SJCRH30 (cell line): ENCODE measurements at places on chromosomes 2 and 18.

DNA sequence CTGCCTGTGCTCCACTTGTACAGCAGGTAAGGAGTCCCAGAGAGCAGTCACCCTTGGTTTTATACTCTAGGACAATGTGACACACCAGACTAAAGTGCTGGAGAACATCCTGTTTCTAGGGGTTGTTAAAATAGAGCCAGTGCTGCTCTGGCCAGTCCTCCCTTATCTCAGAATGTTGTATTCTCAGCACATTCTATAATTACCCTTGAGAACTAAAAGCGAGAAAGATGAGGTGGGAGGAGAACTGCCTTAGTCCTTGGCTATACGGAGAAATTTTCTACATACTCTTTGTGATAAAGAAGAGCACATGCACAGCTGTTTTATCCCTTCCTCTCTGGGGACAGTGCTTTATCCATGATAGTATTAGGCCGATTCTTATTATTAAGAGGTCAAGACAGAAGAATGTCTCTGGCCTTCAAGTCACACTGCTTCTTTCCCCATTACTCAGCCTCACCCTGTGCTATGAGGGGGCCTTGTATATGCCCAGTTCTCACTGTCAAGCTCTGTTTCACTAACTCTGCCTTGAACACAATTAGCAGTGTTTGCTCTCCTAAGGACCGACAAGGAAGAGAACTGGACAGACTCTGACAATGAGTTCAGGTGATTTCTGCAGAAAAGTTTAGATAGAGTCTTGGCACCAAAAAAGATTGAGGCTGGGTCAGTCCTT, 385.8 kb downstream of the TRIB2 start:
- no peak for DNase-seq

DNA sequence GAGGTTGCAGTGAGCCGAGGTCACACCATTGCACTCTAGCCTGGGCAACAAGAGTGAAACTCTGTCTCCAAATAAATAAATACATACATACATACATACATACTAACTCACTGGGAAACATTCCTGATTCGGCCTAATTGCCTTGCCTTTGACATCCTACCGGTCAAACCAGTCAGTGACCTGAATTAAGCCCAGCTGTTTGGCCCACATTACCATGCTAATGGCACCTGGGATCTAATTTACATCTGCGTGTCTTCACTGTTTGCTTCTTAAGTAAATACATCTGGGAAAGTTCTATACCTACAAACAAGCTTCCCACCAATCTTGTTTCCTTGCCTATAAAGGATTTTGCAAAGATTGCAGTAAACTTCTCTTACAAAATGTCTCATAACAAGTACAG, 230.2 kb upstream of the ZC3H15 start:
- DNase-seq: peak; percentile 48

DNA sequence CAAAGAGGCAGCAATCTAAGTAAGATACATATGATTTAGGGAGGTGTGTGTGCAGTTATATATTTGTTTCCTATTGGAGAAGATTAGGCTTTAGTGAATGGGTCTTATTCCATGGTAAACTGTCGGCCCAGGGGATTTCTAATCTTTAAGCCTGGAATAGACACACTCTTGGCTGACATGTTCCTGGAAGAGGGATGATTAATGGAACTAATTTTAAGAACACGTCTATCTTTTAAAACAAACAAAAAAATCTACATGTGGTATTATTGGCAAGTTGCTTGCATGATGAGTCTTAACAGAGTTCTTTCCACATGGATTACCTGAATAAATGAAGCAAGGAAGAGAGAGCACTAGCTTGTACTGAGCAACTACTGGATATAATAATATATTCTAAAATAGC, 114.2 kb upstream of the NT5C1B start:
- no peak for DNase-seq

- peak; percentile 55 for DNase-seq
Observed at GRCh38 chr2:190838492-190838910, 42.1 kb upstream of the GLS start.

DNA sequence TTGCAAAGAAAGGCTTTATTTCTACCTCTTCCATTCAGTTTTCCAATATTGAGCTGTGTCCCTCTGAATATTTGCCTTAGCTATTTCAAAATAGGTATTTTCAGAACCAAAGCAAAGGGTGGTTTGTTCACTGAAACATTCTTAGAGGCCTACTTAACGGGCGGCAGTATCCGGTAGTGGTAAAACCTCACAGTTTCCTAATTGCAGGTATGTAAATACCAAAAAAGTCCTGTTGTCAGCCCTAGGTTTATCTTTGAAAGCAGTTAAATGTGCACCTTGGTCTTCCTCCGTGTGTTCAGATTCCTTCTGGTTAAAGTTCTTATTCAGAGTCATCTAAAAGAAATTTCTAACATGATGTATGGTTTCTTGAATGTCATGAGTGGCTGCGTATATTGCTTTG, 38.9 kb downstream of the CCNT2 start:
- DNase-seq: no peak

DNA sequence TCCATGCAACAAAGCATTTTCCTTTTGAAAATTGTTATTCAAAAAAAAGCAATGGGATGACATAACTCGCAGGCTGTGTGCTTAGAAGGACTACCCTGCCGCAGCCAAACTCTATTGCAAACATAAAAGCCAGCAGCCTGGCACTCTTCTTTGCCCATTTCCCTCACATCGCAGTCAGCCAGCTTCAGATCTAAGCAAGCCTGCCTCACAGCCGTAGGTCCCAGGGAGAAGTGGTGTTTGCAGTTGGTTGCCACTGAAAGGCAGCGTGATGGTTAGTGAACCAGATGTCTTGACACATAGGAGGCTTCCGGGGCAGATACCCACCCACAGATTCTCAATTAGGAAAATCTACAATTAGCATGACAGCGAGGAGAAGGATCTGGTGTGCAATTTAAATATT, 655.2 kb downstream of the RNF144A start:
- DNase-seq: no peak

GRCh38 chr2:62923242-62923641, 127.4 kb upstream of the OTX1 start:
- no peak for DNase-seq

DNA sequence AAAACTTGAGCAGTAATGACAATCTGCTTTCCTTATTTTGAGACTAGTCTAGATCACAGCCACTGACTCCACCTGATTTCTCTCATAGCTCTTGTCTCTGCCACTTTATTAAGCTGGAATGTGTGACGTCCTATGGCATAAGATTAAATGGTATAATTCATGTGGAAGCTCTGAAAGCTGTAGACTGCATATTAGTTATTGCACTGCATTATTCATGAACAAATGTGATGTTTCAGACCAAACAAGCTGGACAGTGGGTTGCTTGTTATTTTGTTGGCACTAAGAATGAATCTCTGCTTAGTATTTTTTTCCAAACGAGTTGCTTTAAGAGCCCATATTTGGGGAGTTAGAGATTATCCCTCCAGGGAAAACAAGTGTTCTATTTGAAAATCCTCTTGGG, 1218.5 kb downstream of the SUCLG1 start:
- no peak for DNase-seq

- DNase-seq: no peak
Observed at GRCh38 chr2:8480915-8481314, 200.9 kb upstream of the ID2 start.

GRCh38 chr2:237639052-237639835, 11.9 kb downstream of the LRRFIP1 start:
- DNase-seq: no peak

- no peak for DNase-seq
Observed at GRCh38 chr2:221044781-221045180, 527.3 kb downstream of the EPHA4 start.

DNA sequence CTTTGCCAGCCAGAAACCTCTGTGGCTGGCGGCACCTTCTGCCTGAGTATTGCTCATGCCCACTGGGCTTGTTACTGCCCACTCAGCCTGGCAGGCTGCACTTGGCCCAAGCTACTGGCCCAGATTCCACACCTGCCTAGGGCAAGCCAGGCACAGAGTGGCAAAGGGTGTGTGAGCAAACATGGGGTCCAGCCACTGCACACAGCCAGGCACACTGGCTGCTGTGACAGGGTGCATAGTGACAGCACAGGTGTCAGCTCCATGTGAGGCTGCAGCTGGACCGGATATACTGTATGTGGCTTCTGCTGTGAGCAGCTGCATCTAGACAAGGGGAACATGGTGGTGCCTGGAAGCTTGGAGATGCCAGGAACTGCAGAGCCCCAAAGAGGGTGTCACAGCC, 113.9 kb downstream of the COPS8 start:
- no peak for DNase-seq

- DNase-seq: no peak
Observed at GRCh38 chr18:7889515-7889914, 322.4 kb downstream of the PTPRM start.

- DNase-seq: no peak
Observed at GRCh38 chr2:210606001-210606400, 49.6 kb downstream of the CPS1 start.

DNA sequence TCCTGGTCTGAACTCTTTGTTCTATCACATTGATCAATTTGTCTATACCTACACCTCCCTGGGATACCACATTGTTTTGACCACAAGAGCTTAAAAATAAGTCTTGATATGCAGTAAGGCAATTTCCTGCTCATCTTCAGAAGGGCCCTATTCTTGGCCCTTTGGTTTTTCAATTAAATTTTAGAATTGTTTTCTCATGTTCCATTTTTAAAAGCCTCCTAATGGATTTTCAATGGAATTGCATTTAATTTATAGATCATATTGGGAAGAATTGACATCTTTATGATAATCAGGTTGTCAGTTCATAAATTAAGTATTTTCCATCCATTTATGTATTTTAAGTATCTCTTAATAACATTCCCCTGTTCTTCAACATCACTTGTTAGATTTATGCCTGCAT, 47.6 kb upstream of the EPAS1 start:
- DNase-seq: no peak

DNA sequence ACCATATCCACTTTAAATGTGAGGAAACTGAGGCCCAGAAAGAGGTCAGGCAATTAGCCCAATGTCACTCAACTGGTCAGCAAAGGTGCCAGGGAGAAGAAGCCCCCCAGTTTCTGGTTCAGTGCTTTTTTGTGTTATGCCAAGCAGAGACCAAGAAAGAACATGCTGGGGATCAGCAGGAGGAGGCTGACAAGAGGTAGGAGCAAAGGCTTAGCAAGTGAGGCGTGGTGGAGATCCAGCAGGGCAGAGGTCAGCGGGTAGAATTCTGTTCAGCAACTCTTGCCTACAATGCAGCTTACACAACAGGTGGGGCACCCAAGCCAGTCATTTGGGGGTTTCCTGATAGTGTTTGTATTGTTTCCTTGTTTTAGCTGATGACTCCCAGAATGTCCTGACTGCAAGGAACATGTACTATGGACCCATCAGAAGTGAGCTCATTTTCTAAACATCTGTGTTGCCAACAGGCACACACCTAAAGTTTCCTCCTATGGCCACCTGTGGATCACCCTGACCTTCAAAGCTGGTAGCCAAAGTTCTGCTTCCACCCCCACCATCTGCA, 28.2 kb downstream of the LPIN2 start:
- DNase-seq: no peak
